ENCODE measurements at places on chromosomes 4 and X. TPM values are rescaled to one million over a fixed set of nuclear protein-coding genes. Genes with fewer than 3 reads are reported as not detected.
A peak's percentile ranks its signal among the peaks of the same experiment; 100 is the strongest.

GRCh38 chr4:67087897-67088296 is 457.4 kb downstream of the CENPC start:
- peak; percentile 40 for DNase-seq

CENPVL2 gene
- not detected for total RNA-seq

GRCh38 chrX:16639966-16640365 is 10.0 kb upstream of the S100G start:
- DNase-seq: no peak

MGAT4D gene
- not detected for total RNA-seq

- no peak for DNase-seq
Observed at GRCh38 chr4:15793506-15794363, 15.6 kb downstream of the CD38 start.

- DNase-seq: no peak
Observed at GRCh38 chr4:158315706-158316105, 105.4 kb downstream of the TMEM144 start.

PDGFRA gene
- not detected for total RNA-seq

GRCh38 chrX:108332281-108332680 is 105.9 kb downstream of the COL4A6 start:
- DNase-seq: no peak

UCP1 gene
- total RNA-seq: not detected

GRCh38 chr4:35102066-35102465 is 1142.2 kb downstream of the ARAP2 start:
- no peak for DNase-seq

DNA sequence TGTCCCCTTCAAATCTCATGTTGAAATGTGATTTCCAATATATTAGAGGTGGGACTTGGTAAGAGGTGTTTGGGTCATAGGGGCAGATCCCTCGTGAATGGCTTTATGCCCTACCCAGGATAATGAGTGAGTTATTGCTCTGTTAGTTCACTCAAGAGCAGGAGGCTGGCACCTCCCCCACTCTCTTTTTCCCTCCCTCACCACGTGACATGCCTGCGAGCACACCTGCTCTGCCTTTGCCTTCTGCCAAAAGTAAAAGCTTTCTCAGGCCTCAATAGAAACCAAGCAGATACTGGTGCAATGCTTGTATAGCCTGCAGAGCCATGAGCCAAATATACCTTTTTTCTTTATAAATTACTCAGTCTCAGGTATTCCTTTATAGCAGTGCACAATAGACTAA is 286.3 kb upstream of the UGT8 start:
- DNase-seq: no peak

PDZD4 gene
- 0.82 TPM for total RNA-seq

DNA sequence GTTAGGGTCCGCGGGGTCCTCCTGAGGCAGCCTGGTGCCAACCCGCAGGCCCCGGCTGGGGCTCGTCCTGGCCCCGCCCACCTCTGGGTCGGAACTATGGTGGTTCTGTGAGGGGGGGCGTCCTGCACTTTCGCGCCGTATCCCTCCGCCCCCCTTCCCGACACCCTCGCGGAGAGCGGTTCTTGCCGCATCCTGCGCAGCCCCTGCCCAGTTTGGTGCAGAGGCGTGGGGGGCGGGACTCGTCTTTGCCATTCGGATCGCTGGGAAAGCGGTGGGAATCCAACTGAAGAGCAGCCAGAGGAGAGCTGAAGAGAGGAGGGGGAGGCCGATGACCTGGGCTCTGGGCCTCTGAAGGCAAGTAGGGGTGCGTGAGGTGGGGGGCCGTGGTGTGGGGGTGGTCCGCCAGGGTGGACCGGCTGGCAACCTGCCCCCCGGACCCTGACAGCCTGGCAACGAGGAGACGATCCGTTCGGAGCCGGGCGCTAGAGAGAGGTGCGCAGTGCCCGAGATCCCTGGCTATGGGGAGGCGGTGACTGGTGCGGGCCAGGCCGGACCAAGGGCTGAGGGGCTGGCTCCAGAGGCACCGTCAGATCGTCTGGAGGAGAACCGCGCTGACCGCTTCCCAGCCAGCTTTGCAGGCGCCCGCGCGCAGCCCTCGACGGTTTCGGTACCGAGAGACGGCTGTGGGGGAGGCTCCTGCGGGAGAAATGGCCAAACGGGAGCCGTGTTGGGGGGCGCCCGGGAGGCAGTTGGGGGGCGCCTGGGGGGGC is at the start of gene GPRASP1:
TSS of gene GPRASP1 (plus strand) at position 242 of the 770 bp plus-strand sequence. CDS start 2,431 bp downstream, outside the sequence.
- peak; percentile 49 for DNase-seq

NAP1L5 gene
- total RNA-seq: 5.0 TPM
